Activated CD4-positive, alpha-beta T cell treated with anti-CD3 and anti-CD28 coated beads, Interleukin-2, Interleukin-6, amounts not matched to agents 100 ng/mL and 50 ng/mL, durations not matched to agents 16 hours and 8 hours (primary cell): ENCODE measurements at places on chromosomes 6 and 20.

- DNase-seq, result peak; percentile 87
Measured at GRCh38 chr6:157221049-157221816, 102.1 kb downstream of the TMEM242 start.

DNA sequence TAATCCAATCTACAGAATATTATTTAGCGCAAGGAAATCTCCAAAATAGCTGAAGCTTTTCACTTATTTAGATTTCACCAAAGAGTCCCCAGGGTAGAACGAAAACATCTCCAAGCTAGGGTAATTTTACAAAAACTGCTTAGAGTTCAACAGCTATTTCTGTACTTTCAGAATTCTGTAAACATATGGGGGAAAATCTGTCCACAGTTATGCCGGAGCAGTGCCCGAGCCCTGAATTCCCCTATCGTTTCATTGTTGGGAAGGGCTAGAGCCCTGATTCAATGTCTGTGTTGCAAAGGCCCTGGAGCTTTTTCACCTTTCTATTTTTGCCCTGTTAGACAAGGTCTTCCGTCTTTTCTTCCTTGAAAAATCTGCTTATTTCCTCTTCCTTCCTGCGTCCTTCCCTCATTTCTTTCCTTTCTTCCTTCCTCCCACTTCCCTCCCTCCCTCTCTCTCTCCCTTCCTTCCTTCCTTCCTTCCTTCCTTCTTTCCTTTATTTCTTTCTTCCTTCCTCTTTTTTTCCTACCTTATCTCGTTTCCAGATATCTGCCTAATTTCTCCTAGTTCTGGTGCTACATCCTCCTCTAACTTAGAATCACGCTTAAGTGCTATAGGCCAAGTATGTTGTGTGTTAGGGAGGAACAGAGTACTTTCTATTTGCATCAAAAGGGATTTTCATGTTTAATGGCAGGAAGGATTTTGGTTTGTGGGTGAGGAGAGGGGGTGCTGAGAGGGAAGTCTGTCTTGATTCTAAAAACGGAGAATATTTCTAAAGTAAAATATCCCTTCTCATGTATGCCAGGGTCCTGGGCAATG is 122.5 kb upstream of the BMP2 start:
- no peak for DNase-seq

DNA sequence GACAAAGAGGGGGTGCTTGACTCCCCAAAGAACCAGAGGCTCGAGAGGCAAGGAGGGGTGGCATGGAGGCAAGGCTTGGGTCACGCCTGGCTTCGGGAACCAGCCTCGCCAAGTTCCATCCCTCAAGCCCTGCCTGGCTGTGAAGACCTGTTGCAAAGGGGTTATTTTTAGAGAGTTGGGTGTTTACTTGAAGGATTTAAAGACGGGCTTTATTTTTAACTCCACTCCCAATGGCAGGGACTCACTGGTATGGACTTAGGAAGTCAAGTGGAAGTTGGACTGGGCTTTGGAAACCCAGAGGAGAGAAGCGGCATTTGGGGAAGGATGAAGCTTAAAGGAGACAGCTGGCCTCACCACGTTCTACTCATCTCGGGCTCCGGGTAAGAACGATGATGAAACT is 43.1 kb downstream of the JPH2 start:
- no peak for DNase-seq

DNA sequence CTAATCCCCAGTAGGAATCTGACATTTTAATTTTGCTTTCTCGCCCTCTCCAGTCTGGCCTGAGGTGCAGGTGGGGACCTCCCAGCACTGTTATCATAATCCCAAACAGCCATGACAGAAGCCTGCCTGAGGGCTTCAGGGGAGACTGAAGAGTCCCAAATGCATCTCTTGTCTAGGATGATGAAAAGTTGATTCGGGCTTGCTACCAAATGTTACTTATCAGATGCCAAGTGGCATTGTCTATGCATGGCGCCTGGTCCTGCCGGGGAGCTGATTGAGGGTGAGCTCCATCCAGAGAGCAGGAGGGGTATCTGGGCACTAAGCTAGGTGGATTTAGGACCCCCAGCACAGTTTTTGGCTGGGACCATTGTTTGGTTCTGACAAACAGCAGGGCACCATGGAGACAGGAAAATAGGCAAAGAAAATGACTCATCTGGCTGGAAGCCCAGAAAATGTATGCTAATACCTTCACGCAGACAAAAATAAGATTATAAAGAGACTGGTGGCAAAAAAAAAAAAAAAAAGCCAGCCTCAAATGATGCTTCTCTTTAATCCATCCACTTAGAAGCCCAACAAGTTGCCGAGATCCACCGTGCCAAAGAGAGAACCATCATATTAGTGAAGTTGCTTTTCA is 513.7 kb upstream of the SULF2 start:
- no peak for DNase-seq

GRCh38 chr6:45486736-45487135 is 109.0 kb upstream of the SUPT3H start:
- peak; percentile 77 for DNase-seq

DNA sequence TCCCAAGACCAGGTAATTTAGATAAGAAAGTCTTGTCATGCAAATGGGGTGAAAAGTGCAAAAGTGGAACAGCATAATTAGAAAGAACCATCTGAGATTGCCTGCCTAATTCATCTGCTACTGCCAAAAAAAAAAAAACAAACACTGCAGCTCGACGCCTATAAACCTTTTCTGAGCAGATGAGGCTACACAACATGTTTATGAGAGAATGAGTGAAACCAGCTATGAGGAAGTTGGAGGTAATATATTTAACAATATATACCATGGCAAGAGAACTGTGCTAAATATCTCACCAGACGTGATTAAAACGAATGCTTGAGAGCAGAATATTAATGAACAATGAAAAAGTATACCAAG is 50.0 kb downstream of the LAMA4 start:
- DNase-seq, result no peak

DNA sequence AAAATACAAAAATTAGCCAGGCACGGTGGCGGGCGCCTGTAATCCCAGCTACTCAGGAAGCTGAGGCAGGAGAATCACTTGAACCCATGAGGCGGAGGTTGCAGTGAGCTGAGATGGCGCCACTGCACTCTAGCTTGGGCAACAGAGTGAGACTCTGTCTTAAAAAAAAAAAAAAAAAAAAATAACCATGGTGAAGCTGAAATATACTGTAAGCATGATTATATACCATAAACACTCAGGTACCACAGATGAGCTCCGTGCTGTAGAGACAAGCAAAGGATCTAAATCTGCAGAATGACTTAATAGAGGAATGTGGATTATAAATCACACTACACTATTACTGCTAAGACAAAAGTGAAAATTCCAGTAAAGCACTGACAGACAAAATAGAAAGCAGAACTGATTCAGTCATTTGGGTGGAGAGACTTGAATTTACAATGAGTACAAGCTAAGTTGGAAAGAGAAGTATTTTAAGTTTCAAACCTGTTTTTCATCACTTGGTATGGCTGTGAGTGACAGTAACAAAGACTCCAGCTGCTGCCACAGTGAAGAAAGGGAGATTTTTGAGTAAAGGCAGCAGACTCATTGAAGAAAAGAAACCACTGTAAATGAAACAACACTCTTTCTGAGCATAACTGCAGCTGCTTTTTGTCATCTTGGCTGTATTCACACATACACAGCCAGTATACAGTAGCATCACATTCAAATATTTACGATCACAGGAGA is 322.1 kb downstream of the RNGTT start:
- no peak for DNase-seq

DNA sequence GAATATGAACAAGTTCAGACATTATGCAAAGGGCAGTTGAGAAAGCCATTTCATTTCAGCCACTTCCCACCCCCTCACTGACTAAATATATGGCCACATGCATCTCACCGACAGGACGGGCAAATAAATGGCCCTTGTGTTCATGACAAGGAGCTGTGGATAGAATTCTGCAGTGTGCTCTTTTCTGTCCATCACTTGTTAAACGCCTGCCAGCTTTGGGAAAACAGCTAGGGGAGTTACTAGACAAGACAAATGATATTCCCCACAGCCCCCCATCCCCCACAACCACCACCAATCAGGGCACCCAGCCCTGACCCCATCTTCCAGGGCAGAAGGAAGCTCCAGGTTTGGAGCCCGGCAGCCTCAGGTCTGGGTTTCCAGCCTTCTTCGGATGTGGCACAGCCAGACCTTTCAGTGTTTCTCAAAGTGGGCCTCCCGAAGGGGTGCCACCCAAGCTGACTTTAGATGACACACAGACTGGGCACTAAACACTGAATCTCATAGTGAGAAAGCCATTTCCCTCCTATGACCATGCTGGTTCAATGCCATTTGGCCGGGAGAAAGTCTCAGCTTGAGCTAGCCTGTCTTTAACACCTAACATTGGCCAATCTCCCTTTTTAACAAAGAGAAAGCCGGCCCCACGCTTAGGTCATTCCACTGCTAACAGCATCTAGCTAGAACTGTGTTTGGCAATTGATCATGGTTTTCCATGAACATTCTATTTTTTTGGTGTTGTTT is 4.0 kb upstream of the RIPOR3 start:
- no peak for DNase-seq

GRCh38 chr6:128067446-128068118 is 166.7 kb upstream of the THEMIS start:
- no peak for DNase-seq

GRCh38 chr6:34358389-34358905 is 34.0 kb downstream of the NUDT3 start:
- no peak for DNase-seq

GRCh38 chr6:8180327-8181159 is 78.2 kb upstream of the EEF1E1 start:
- no peak for DNase-seq

DNA sequence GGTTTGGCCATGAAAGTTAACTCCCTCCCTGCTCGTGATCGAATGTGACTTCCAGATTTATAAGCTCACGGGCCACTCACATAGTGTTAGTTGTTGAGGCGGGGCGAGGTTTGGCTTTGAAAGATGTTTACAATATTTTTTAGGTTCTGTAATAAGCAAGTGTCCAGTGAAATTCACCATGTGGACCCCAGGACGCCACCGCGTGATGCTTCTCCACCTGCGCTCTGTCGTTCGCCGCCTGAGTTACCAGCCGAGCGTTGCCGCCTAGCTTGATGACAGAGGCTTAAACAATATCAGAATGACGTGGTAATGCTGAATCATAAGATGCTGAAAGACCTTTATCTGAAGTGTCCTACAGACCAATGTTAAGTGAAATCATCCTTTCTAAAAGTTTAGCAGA is 241.0 kb downstream of the MYLK4 start:
- DNase-seq, result no peak

DNA sequence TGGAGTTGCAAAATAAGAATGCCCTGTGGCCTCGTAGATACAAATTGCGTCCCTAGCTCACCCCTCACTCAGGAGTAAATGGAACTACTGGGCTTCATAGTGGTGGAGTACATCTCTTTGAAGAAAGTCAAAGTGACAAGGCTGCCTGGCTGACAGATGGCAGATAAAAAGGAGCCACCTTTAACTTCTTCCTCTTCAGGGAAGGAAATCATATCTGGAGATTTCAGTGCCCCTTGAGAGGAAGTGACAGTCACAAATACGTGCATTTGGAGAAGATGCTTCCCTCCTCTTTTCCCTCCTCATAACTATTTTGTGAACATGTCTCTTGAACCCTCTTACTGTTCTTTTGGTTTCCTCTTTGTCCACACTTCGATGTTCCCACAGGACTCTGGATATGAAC is 43.2 kb downstream of the PPP1R3G start:
- DNase-seq, result no peak

DNA sequence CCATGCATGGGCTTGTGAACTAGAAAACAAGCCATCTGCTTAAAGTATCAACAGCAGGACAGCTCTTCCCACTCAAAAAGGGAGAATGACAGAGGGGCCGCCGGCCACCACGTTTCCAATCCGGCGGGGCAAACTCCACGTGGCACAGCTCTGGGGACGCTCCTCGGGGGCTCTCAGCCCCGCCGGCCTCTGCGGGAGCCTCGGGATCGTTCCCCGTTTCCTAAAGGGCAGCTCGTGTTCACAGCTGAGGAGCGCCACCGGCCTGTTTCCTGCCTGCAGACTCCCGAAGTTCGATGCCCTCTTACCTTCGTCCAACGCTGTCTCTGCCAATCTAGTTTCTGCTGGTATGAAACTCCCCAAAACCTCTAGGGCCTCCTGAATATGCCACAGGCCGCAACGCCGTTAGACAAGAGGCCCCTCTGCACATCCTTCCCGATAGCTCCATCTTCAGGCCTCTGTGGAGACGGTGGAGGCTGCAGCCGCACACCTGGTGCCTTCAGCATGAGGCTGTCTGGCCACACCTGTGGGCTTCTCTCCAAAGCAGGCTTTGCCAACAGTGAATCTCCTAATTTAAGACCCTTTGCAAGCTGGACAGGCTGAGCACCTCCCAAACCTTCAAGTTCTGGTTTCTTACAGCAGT is 46.5 kb downstream of the KCNQ2 start:
- DNase-seq, result no peak

DNA sequence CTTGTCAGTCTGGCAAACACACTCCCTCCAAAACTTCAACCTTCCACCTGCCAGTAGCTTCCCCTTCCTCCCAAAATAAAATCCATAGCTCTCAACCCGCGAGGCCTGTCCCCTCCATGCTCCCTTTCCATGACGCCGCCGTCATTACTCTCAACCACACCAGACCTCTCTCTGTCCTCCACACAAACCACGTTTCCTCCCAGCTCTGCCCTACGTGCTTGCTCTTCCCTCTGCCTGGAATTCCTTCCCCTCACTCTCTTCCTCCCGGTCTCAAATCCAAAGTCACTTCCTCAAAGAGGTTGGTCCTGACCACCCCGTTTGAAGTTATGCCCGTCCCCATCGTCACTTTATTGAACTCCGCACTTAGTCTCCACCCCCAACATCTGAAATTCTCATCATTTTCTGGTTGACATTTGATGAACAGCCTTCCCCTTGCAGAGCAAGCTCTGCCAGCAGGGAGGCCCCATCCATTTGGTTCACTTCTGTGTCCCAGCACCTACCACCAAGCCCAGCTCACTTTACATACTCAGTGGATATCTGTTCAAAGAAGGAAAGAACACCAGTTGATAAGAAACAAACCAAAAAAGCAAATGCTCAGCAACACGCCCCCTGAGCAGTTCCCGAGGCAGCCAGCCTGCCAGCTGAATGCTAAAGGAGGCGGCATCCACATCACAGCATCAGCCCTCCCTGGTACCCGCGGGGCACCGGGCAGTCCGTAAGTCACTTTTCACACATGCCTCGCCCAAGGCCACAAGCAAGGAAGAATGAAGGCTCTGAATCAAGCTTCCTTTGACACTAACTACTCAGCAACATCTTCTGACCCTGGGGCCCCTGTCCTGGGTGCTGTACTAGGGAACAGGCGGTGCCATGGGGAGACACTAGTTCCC is 125.0 kb downstream of the NFATC2 start:
- DNase-seq, result no peak

DNA sequence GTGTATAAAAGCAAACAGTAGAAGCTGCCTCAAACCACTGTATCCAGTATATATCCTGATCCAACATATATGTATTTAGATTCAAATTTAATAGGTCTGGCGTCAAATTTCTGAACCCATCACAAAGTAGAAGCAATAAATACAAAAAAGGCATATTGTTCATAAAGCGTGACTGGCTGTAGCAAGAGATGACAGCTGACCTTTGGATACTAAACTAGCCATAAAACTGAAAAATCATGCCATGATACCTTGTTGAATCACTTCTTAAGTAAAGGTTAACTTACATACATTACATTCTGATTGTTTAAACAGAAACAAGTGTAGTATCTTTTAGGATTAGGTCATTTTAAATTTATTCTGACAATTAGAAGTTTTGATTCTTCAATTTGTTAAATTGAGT is 372.0 kb upstream of the FLRT3 start:
- DNase-seq, result no peak

GRCh38 chr6:132687306-132687705 is 26.5 kb downstream of the VNN1 start:
- DNase-seq, result no peak
